Uterus (tissue), 4 donors: ENCODE measurements at places on chromosomes 1 and 21. TPM values are rescaled to one million over a fixed set of nuclear protein-coding genes. Genes with fewer than 3 reads are reported as not detected.

LCE1D gene
- total RNA-seq, result not detected

- no peak overlapping the region for H3K4me3 ChIP-seq
- H3K36me3 ChIP-seq, result no peaks in the 10 kb centered on the region
- peak overlapping the region; percentile 92 for H3K27ac ChIP-seq
- peaks cover 48% of the 10 kb centered on the region for H3K4me1 ChIP-seq
These were observed 39.7 kb downstream of the CAPZB start for GRCh38 chr1:19445417-19446342.

GRCh38 chr1:78080767-78081166, 35.0 kb downstream of the GIPC2 start:
- H3K4me3 ChIP-seq, result no peak overlapping the region
- H3K36me3 ChIP-seq, result no peaks in the 10 kb centered on the region
- H3K27me3 ChIP-seq, result no peaks in the 10 kb centered on the region
- no peak overlapping the region for H3K27ac ChIP-seq

- no peaks in the 10 kb centered on the region for H3K36me3 ChIP-seq
- no peak overlapping the region for H3K27ac ChIP-seq
- H3K27me3 ChIP-seq, result no peaks in the 10 kb centered on the region
- H3K4me1 ChIP-seq, result no peaks in the 10 kb centered on the region
- DNase-seq, result no peak
- no peak overlapping the region for H3K4me3 ChIP-seq
These were observed 482.4 kb downstream of the OMA1 start for GRCh38 chr1:58064166-58064565.

SFN gene
- total RNA-seq, result not detected
